ENCODE measurements at places on chromosomes 6 and 20. TPM values are rescaled to one million over a fixed set of nuclear protein-coding genes. Genes with fewer than 3 reads are reported as not detected.

The ATF6B gene
- 44.3 TPM for polyA plus RNA-seq

The DEFB132 gene
- not detected for polyA plus RNA-seq

The NKX2-4 gene
- polyA plus RNA-seq: not detected

The ZBP1 gene
- not detected for polyA plus RNA-seq

The CAGE1 gene
- not detected for polyA plus RNA-seq

The BPIFB4 gene
- polyA plus RNA-seq: not detected

The NOTCH4 gene
- 5.7 TPM for polyA plus RNA-seq

The SLC35A1 gene
- 63.0 TPM for polyA plus RNA-seq

The ADGRF4 gene
- polyA plus RNA-seq: not detected

The PCK1 gene
- polyA plus RNA-seq: 0.24 TPM

The BEND3 gene
- 5.7 TPM for polyA plus RNA-seq

The ELOVL4 gene
- polyA plus RNA-seq: 47.9 TPM

The SMLR1 gene
- not detected for polyA plus RNA-seq

The RRAGD gene
- polyA plus RNA-seq: 32.2 TPM

The LAMA2 gene
- polyA plus RNA-seq: 0.12 TPM

The TRIM10 gene
- not detected for polyA plus RNA-seq

The OLIG3 gene
- polyA plus RNA-seq: not detected
